ENCODE measurements at places on chromosomes 5 and 9. TPM values are rescaled to one million over a fixed set of nuclear protein-coding genes. Genes with fewer than 3 reads are reported as not detected.

BHMT2 gene
- 2.9 TPM for total RNA-seq

PLPPR1 gene
- total RNA-seq = not detected

LOX gene
- total RNA-seq = 48.1 TPM

DNA sequence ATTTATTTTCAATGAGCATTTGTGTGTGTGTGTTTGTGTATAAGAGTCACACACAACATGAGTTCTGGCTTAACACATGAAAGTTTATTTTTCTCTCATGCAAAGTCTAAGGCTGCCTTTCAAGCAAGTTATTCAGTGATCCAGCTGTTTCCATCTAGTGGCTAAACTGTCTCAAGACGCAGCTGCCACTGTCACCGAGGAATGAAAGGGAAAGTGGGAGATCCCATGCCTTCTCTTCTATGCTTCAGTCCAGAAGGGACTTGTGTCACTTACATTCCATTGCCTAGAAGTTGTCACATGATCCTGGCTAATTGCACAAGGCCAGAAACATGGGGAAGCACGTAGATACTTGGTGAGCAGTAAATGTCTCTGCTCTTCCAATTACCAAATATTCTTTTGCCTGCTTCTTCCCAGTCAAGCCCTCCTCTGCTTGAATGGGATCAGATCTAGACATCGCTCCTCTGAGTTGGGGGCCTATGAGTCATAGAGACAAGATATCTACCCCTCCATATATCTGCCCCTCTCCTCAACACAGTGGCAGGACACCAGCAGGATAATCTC lies 30.4 kb upstream of the SLIT3 start:
- no peak overlapping the region for H3K27ac ChIP-seq
- H3K4me3 ChIP-seq = no peak overlapping the region
- DNase-seq = no peak
- no peaks in the 10 kb centered on the region for H3K27me3 ChIP-seq

DNA sequence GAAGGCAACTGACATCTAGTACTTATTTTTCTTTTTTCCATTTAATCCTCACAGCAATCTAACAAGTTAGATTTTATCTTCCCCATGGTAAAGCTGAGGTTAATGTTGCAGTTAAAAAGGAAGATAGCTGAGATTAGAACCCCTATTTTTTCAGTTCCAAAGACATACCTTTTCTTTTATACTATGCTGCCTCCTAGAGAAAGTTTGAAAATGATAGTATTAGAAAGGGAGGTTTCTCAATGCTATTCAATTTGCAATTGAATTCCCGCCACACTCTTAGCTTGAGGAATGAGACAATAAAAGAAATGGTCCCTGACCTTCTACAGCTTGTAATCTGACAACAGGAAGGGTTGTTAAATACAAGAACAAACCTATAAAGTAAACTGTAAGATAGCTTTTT lies 195.9 kb upstream of the TRIM32 start:
- H3K4me3 ChIP-seq = no peak overlapping the region
- no peaks in the 10 kb centered on the region for H3K36me3 ChIP-seq
- no peak for DNase-seq
- no peaks in the 10 kb centered on the region for H3K27me3 ChIP-seq
- no peak overlapping the region for H3K27ac ChIP-seq
- H3K4me1 ChIP-seq = no peaks in the 10 kb centered on the region

DNA sequence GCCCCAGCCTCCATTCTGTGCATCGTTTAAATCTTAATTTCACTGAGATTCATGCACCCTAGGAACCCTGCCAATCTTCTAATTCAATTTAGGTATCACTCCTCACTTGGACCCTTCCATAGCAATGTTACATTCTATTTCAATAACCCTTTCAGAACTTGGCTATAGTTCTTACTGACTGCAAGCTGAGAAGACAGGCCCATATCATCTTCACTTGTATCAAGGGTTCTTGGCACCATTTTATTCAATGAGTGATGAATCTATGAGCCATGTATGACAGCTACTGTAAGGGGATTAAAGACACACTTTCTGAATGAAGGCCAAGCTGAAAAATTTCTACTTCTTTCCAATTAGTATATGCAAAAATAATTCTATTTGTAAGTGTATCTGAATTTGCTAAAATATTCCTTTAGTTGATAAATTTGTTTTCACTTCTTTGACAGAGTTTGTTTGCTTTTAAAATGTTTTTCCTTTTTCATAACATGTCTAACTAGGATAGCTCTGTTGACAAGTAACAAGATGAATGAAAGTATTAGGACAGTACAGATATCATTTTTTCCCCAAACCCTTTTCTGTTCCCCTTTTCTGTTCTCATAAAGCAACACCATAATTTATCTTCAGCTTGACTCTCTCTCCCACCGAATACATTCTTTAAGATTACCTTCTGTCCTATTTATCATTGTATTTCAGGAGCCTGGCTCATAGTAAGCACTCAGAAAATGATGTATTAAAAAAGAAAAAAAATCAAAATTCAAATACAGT lies 9.6 kb downstream of the ITGA2 start:
- H3K27ac ChIP-seq = no peak overlapping the region
- H3K4me1 ChIP-seq = no peaks in the 10 kb centered on the region
- no peak for DNase-seq
- H3K27me3 ChIP-seq = no peaks in the 10 kb centered on the region
- H3K36me3 ChIP-seq = no peaks in the 10 kb centered on the region
- H3K4me3 ChIP-seq = no peak overlapping the region

DNA sequence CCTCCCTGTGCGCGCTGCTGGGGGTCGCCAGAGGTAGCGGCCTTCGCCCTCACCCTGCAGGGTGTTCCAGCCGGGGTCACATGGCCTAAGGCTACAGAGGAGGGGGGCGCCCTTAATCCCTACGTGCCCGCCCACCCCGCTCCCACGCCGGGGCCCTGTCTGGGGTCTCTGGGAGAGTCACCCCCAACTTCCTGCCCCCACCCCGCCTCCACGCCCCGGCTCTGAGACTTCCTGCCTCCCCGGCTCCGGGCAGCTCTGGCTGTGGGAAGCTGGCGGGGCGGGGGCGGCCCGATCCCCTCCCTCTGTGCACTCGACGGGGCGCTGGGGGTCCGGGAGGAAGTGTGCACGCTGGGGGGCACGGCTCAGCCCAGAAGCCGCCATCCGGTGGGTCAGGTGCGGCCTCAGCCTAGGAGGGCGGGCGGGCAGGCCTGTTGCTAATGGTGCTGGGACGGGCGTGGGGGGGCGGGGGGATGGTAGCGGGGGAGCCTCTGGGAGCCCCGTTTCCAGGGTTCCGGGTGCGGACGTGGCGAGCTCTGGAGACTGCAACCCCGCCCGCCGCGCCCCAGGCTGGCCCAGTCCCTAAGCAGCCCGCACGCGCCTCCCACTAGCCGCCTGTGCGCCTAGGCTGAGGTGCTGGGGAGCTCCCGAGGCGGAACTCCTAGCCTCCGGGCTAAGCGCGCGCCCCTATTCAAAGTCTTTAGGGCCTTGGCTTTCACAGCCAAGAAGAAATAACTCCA lies 61.6 kb downstream of the CXXC5 start:
- H3K27me3 ChIP-seq = no peaks in the 10 kb centered on the region
- H3K36me3 ChIP-seq = no peaks in the 10 kb centered on the region
- peaks cover 27% of the 10 kb centered on the region for H3K4me1 ChIP-seq
- peak overlapping the region; percentile 71 for H3K27ac ChIP-seq
- no peak for DNase-seq

DNA sequence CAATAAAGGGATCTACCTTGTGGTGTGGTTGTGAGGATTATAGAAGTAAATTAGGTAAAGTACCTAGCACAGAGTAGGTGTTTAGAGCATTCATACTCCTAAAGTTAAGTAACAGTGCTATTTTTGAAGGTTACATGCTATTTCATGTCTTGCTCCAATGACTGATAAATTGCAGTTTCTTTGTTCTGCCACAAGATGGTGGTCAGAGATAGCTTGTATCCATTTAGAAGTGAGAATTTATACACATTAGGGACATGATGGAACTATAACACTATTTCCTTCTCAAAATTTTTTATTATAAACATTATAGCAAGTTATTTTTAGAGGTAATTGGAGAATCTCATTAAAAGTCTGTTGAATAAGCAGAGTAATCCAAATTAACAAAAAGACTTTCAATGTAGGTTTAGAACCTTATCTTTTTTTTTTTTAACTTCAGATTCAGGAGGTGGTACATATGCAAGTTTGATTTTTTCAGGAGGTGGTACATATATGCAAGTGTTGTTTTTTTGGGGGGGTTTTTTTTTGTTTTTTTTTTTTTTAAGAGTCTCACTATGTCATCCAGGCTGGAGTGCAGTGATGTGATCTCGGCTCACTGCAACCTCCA lies 17.1 kb downstream of the MTREX start:
- H3K4me1 ChIP-seq = peaks cover 6% of the 10 kb centered on the region
- peaks cover 6% of the 10 kb centered on the region for H3K36me3 ChIP-seq
- H3K27me3 ChIP-seq = no peaks in the 10 kb centered on the region
- no peak overlapping the region for H3K4me3 ChIP-seq
- DNase-seq = no peak
- no peak overlapping the region for H3K27ac ChIP-seq

All from ascending aorta (tissue), 2 donors.